Tibial artery (tissue), 4 donors: ENCODE measurements at places on chromosomes 4 and X.
A peak's percentile ranks its signal among the peaks of the same experiment; 100 is the strongest.

GRCh38 chr4:15888515-15888914, 50.0 kb downstream of the FGFBP1 start:
- no peak overlapping the region for H3K4me3 ChIP-seq
- no peak overlapping the region for H3K27ac ChIP-seq
- no peaks in the 10 kb centered on the region for H3K4me1 ChIP-seq
- H3K36me3 ChIP-seq = no peaks in the 10 kb centered on the region

DNA sequence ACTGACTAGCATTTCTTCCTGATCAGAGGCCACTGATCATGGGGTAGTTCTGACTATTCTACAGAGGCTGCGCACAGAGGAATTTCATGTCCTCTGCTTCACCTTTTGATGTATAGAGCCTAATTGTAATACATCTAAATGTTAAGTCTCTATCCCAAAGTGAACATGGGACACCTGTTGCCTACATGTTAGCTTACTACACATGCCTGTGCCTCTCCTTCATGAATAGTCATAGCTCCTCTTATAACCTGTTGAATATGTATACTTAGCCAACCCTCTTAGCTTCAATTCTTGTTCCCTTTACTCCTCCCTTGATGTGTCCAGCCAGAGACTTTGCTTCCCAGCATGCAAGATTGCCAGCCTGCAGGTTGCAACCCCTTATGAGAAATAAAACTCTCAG, 9.6 kb upstream of the THOC2 start:
- H3K4me3 ChIP-seq = no peak overlapping the region
- no peak for DNase-seq
- no peaks in the 10 kb centered on the region for H3K27me3 ChIP-seq
- H3K4me1 ChIP-seq = no peaks in the 10 kb centered on the region
- H3K36me3 ChIP-seq = no peaks in the 10 kb centered on the region
- no peak overlapping the region for H3K27ac ChIP-seq

- no peaks in the 10 kb centered on the region for H3K27me3 ChIP-seq
- no peaks in the 10 kb centered on the region for H3K36me3 ChIP-seq
- DNase-seq = no peak
- no peaks in the 10 kb centered on the region for H3K4me1 ChIP-seq
- H3K27ac ChIP-seq = no peak overlapping the region
Measured at GRCh38 chrX:20215565-20215964, 51.1 kb downstream of the RPS6KA3 start.

DNA sequence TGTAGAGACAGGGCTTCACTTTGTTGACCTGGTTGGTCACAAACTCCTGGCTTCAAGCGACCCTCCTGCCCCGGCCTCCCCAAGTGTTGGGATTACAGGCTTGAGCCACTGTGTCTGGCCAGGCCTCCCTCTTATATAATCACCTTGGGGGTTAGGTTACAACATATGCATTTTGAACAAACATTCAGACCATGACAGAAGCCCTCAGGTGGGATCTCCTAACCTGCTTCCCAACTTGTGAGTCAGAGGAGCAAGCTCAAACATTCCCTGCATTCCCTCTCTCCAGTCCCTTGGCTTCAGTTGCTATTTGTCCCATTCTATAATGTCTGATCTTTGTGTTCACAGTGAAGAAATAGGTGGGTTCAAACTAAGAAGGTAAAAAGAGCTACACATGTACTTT, 76.5 kb upstream of the NRK start:
- no peaks in the 10 kb centered on the region for H3K27me3 ChIP-seq
- H3K4me1 ChIP-seq = no peaks in the 10 kb centered on the region
- no peaks in the 10 kb centered on the region for H3K36me3 ChIP-seq
- DNase-seq = no peak

DNA sequence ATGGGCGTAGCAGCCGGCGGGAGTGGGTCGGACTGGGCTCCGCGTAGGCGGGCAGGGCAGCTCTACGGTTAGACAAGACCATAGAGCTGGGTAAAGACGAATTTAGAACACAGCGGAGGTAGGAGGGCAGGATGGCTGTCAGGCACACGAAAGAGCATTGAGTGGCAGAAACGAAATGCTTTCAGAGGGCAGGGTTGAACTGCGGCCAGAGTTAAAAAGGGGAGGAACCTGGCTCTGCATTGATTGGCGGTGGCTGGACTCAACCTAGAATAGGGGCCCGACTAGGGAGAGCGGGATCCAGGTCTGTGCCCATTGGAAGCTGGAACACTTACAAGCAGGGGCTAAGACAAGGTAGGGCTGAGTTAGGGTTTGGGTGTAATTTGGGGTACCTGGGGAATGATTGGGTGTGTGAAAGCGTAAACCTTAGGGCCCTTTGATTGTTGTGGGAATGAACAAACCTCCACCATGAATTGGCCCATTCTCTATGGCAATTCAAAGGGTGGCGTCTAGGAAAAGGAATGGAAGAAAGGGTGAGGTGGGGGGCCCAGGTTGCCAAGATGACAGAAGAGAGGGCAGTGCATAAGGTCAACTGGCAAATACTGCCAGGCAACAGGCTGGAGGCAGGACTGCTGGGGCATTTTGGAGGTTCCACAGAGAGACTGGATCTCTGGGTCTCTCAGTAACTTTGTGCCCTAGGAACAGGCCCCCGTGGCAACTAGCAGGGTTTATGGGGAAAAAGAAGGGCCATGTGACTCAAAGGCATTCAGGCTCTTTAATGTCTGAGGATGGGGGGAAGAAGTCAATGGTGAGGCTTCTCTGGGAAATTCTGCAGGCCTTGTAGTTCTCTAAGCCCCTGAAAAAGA, 911 bp upstream of the ELK1 start:
- peaks cover 4% of the 10 kb centered on the region for H3K36me3 ChIP-seq
- H3K27ac ChIP-seq = peak overlapping the region; percentile 90
- H3K4me1 ChIP-seq = no peaks in the 10 kb centered on the region

DNA sequence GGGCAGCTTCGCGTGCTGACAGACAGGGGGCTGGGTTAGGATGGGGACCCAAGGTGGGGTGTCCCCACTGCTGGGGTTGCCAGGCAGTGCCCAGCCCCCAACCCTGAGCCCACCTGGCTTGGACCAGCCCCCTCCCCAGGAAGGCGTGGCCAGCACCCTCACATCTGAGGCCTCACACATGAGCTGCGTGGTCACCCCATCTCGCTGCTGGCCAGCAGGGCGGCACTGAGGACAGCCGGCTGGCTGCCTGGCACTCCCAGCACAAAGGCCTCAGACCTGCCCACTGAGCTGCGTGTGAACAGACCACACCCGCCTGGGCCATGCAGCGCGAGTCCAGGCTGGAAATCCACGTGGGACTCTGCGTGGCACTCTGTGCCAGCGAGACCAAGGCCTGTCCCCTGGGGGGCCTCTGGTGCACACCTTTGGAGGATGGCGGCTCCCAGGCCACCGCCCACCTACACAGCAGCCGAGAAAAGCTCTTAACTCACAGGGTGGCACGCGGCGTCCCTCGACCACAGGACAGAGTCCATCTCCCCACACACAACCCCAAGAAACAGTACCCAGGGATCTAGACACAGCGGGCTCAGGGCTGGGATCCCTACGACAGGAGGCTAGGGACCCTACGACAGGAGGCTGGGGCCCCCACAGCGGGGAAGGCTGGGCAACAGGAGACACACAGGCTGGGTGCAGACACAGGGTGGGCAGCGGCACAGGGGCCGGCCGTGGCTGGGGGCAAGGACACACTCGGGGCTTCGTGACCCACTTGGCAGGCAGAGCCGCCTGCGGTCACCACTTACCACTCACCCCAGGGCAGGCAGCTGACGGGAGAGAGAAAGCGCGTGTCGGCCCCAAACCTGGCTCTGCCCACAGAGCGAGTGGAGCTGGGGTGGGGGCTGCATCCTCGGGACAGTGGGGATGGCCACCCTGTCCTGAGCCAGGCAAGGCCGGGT, 9.8 kb downstream of the DGKQ start:
- peak; percentile 61 for DNase-seq
- H3K27me3 ChIP-seq = no peaks in the 10 kb centered on the region
- H3K27ac ChIP-seq = no peak overlapping the region
- H3K36me3 ChIP-seq = peaks cover 89% of the 10 kb centered on the region
- H3K4me3 ChIP-seq = no peak overlapping the region

- no peak for DNase-seq
- no peaks in the 10 kb centered on the region for H3K36me3 ChIP-seq
- H3K27me3 ChIP-seq = no peaks in the 10 kb centered on the region
- H3K27ac ChIP-seq = no peak overlapping the region
- no peak overlapping the region for H3K4me3 ChIP-seq
- H3K4me1 ChIP-seq = no peaks in the 10 kb centered on the region
Measured at GRCh38 chr4:88919056-88919455, 137.9 kb downstream of the FAM13A start.

- no peak for DNase-seq
- no peaks in the 10 kb centered on the region for H3K36me3 ChIP-seq
- H3K4me3 ChIP-seq = no peak overlapping the region
- H3K27ac ChIP-seq = peak overlapping the region; percentile 72
- peaks cover 87% of the 10 kb centered on the region for H3K4me1 ChIP-seq
Measured at GRCh38 chr4:87030124-87030523, 95.3 kb downstream of the AFF1 start.

DNA sequence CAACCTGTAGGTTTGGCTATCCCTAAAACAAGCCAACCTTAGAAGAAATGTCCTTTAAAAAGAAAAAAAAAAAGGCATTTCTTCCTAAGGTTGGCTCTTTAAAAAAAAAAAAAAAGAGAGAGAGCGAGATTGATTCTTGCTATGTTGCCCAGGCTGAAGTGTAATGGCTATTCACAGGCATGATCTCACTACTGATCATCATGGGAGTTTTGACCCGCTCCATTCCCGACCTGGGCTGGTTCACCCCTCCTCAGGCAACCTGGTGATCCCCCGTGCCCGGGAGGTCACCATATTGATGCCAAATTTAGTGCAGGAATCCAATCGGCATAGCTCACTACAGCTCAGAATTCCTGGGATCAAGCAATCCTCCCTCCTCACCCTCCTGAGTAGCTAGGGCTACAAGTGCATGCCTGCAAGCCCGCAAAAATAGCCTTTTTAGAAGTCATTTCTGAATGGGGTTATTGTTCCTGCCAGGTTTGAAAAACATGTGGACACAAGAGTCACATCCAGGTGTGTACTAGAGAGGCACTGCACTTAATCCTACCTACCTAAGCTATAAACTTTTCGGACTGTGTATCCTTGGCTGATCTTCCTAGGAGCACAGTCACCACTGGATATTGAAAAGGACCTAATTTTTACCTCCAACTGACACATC, 61.4 kb upstream of the ZCCHC13 start:
- H3K36me3 ChIP-seq = no peaks in the 10 kb centered on the region
- no peak overlapping the region for H3K27ac ChIP-seq
- no peaks in the 10 kb centered on the region for H3K27me3 ChIP-seq

- no peaks in the 10 kb centered on the region for H3K36me3 ChIP-seq
- H3K27me3 ChIP-seq = no peaks in the 10 kb centered on the region
- H3K4me1 ChIP-seq = no peaks in the 10 kb centered on the region
- no peak overlapping the region for H3K27ac ChIP-seq
Measured at GRCh38 chr4:127018381-127018780, 614.4 kb upstream of the INTU start.

- H3K27ac ChIP-seq = peak overlapping the region; percentile 37
- peak; percentile 63 for DNase-seq
- H3K4me3 ChIP-seq = peak overlapping the region; percentile 74
- H3K27me3 ChIP-seq = no peaks in the 10 kb centered on the region
- no peaks in the 10 kb centered on the region for H3K36me3 ChIP-seq
Measured at GRCh38 chr4:83536362-83537272, 709 bp downstream of the GPAT3 start.

GRCh38 chr4:137541876-137542646, 9.8 kb upstream of the PCDH18 start:
- H3K4me3 ChIP-seq = peak overlapping the region; percentile 23
- H3K36me3 ChIP-seq = no peaks in the 10 kb centered on the region
- no peaks in the 10 kb centered on the region for H3K27me3 ChIP-seq
- DNase-seq = no peak
- peak overlapping the region; percentile 21 for H3K27ac ChIP-seq

- no peak overlapping the region for H3K27ac ChIP-seq
- H3K36me3 ChIP-seq = no peaks in the 10 kb centered on the region
- peaks cover 68% of the 10 kb centered on the region for H3K4me1 ChIP-seq
- H3K27me3 ChIP-seq = no peaks in the 10 kb centered on the region
- H3K4me3 ChIP-seq = no peak overlapping the region
Measured at GRCh38 chrX:41108463-41109205, 23.4 kb downstream of the USP9X start.

DNA sequence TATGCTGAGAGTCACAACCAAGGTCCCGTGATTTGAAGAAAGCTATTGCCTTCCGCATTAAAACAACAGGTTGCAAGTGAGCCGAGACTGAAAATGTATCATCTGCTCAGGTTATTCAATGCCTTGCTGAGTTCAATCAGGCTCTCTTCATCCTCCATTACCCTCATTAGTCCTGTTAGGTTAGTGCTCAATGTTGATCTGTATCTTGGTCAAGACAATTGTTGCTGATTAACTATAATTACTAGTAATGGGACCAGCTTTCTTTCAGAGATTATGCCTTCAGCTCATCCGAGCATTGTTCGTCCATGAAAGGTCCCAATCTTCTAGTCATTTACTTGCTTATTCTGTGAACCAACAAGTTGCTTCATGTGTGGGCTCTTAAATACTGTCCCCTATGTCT, 534.6 kb upstream of the FAM241A start:
- no peak overlapping the region for H3K27ac ChIP-seq
- DNase-seq = no peak
- H3K4me1 ChIP-seq = no peaks in the 10 kb centered on the region
- H3K4me3 ChIP-seq = no peak overlapping the region

DNA sequence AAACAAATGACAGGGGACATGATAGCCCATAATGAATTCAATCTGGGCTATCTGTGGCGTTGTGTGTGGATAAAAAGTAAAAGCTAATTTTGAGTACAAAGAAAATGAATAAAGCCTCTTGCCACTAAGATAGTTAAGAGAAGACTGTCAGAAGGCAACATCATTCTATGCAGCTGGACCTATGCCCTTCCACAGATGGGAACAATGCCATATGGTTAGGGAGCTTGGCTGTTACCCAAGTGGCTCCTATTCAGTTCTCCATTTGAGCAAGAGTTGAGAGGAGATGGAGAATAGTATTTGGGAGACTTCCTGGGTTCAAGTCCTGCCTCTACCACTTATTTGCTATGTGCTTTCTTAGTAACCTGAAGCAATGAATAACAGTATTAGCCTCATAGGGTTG, 107.7 kb downstream of the ANXA3 start:
- H3K27ac ChIP-seq = no peak overlapping the region
- no peaks in the 10 kb centered on the region for H3K27me3 ChIP-seq
- H3K4me3 ChIP-seq = no peak overlapping the region
- H3K4me1 ChIP-seq = peaks cover 8% of the 10 kb centered on the region

- DNase-seq = no peak
- H3K4me1 ChIP-seq = peaks cover 10% of the 10 kb centered on the region
Measured at GRCh38 chrX:154600759-154601374, 15.9 kb downstream of the CTAG1A start.

DNA sequence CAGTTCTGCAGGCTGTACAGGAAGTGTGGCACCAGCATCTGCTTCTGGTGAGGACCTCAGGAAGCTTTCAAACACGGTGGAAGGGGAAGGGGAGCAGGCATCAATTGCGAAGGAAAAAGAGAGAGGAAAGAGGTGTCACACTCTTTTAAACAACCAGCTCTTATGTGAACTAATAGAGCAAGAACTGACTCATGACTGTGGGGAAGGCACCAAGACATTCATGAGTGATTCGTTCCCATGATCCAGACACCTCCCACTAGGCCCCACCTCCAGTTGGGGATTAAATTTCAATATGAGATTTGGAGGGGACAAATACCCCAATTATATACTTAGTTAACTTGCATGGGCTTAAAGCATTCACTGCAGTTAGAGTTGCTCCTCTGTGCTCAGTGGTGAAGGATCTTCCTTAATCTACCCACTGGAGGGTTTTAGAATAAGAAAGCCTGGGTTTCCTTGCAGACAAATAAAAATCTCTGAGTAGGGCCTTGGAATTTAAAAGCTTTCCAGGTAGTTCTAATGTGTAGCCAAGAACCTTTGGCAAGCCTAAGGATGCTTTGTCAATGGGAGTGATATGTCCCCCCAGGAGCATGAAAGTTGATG, 60.0 kb downstream of the SYNPO2 start:
- DNase-seq = no peak
- no peak overlapping the region for H3K4me3 ChIP-seq
- no peaks in the 10 kb centered on the region for H3K27me3 ChIP-seq
- H3K27ac ChIP-seq = peak overlapping the region; percentile 87
- H3K4me1 ChIP-seq = peaks cover 28% of the 10 kb centered on the region
